ENCODE measurements at places on chromosomes 4 and X. TPM values are rescaled to one million over a fixed set of nuclear protein-coding genes. Genes with fewer than 3 reads are reported as not detected.

FHDC1 gene
- 3.8 TPM for total RNA-seq

GYG2 gene
- total RNA-seq, result 9.7 TPM

FAM47A gene
- total RNA-seq, result not detected

TMPRSS11E gene
- total RNA-seq, result not detected

RNF212 gene
- total RNA-seq, result 13.3 TPM

GUCY1B1 gene
- total RNA-seq, result 1.1 TPM

GPR82 gene
- total RNA-seq, result not detected

All from NCI-H460 (cell line).